ENCODE measurements at places on chromosomes 2 and 18.

GRCh38 chr2:149872041-149872440 is 284.5 kb upstream of the MMADHC start:
- DNase-seq, result no peak

DNA sequence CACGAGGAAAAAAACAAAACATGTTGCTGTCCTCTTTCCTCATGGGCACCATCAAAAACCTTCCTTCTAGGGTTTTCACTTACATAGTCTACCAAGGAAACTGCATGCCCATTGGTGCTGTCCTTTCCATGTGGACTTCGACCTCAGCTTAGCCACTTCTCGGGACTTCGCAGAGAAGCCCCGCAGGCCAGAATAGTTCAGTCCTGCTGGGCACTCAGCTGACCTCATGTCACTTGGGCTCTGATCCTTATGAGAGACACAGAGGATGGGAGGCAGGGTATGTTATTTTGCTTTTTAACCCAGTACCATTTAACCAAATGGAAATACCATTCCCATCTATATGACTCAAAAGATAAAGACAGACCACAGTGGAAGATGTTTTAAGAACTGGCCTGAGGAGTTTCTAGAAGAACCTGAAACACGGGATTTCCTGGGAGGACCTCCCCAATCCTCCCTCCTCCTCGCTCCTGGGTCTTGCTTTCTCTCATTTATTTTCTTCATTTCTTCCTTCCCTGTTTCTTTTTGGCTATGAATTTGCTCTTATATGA is 28.4 kb downstream of the AAK1 start:
- DNase-seq, result no peak

GRCh38 chr2:240131941-240132650 is 4.0 kb downstream of the COPS9 start:
- no peak for DNase-seq

GRCh38 chr2:85368921-85369320 is 14.4 kb downstream of the ELMOD3 start:
- no peak for DNase-seq

GRCh38 chr18:54740136-54740846 is 88.0 kb upstream of the RAB27B start:
- peak; percentile 82 for DNase-seq

Measured in IMR-90 (cell line).